ENCODE measurements at places on chromosomes 6 and 20.

DNA sequence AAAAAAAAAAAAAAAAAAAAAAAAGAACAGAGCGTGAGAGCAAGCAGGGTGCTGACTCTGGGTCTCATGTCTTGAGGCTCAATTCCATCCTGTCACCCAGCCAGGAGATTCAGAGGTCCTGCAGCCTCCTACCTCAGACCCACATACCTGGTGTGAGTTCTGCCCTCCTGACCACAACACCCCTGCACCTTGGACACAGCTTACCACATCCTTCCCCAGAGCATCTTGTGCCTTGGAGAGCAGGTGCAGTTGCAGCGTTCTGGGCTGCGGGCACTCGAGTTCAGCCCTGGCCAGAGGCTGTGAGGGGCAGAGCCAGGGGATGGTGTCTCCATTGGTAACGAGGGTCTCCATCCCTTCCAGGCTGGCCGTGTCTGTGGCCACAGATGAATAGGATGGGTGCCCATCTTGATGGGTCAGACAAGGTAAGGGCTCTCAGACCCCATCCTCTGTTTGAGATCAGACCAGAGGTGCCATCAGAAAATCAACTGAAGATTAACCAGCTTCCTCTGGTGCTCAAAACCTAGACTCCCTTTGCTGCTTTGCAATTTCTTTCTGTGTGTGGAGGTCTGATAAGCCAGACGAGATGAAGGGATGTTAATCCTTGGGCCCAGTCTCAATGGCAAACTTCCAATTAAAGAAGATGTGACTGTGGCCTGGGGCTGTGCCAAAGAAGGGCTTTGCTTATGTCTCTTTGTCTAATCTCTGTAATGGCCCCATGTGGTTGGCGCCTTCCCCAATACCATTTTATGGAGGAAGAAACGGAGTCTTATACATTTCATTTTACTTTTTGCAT is 14.7 kb upstream of the ZNF831 start:
- DNase-seq = no peak

GRCh38 chr20:22745194-22745500 is 160.8 kb upstream of the FOXA2 start:
- DNase-seq = no peak

DNA sequence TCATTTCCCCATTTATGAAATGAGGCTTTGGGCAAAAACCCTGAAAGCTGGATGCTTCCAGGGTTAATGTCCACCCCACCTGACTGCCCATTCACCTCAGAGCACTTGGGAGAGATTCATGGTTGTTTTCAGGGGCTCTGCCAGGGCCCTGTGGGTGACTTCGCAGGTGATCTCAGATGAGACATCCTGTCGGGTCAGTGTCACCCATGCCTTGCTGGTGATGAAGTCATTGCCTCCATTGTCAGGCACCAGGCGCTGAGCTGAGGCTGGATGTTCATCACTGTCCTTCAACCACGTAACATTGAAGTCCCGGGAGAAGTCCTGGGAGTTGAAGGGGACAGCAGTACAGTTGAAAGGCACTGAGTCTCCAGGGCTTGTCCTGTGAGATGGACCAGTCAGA is 115.6 kb upstream of the SIRPA start:
- DNase-seq = peak; percentile 32

- peak; percentile 96 for DNase-seq
These were observed 156.9 kb downstream of the VEGFA start for GRCh38 chr6:43926634-43927531.

DNA sequence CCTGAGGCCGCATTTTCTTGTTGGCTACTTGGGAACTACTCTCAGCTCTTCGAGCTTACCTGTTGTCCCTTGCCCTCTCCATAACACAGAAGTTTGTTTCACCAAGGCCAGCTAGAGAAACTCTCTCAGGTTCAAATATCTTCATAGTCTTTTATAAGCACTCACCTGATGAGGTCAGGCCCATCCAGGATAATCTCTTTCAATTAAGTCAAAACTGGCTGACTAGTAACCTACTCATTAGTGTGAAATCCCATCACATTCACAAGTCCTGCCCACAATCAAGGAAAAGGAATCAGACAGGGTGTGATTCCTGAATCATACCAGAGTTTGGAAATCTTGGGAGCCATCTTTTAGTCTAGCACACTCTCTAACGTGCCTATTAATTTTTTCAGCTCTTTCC is 195.2 kb upstream of the HS3ST5 start:
- DNase-seq = no peak

- DNase-seq = no peak
These were observed 5.5 kb upstream of the C20orf202 start for GRCh38 chr20:1197801-1198200.

DNA sequence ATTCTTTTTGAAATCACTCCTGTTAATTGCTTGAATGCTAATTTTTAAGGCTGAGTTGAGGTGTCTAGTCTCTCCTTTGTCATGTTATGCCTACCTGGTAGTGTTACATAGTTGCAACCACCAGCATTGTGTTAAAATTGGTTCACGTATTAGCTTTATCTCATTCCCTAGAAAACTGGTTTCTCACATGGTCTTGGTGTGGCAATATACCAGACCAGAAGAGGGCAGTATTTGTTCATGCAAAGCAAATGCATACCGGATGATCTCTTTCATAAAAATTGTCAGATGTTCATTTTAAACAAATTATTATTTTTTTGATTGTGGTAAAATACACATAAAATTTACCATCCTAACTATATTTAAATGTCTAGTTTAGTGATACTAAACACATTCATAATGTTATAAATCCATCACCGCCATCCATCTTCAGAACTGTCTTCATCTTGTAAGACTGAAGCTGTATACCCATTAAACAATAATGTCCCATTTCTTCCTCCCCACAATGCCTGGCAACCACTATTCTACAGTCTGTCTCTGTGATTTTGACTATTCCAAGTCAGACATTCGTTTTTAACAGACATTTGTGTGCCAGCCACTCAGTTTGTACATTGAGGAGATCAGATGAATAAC is 92.8 kb downstream of the ATRN start:
- peak; percentile 40 for DNase-seq

All from kidney tubule cell (primary cell).